Motor neuron (in vitro differentiated cells): ENCODE measurements at places on chromosomes 6 and 20.
A peak's percentile ranks its signal among the peaks of the same experiment; 100 is the strongest.

DNA sequence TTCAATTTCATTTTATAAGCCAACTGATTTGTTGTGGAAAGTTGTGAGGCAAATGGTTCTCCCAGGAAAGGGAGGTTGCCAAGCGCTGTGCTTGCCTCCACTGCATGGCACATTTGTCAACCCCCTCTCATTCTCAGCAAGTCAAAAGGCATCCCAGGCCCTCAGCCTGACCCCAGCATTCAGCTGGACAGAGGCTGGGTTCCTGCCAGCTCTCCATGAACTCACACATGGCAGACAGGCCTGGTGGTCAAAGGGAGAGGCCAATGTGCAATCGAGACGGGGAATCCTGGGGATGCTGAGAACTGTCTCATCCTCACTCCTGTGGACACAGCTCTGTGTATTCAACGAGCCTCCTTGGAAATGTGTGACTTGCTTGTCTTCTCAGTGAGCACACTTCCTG, 106.0 kb upstream of the CDH4 start:
- ATAC-seq, result no peak

DNA sequence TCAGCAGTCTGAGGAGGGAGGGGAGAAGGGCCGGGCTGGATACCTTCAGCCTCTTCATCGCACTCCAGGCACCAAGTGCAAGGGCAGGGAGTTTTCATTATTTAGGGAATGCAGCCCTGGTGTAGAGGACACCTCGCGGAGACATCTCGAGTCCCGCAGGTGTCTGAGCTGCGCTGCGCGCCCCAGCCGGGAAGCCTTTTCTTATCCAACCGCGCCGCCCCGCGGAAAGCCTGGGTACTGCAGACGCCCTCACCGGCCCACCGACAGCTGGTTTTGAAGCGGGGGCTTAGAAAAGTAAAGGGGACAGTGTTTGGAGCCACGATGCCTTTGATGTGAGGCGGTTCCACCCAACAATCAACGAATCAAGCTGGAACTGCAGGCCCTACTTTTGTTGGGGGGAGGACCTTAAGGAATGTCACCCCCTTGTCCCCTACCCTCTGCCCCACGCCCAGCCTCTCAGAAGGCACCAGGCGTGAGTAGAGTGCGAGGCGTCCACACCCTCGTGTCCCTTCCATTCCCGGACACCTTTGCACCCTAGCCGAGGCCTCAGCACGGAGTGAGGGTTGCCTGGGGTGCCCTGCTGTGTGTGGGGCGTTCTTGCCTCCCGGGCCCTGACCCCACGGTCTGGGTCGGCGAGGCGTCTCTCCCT, 8.6 kb downstream of the NKX2-2 start:
- ATAC-seq, result peak; percentile 58

GRCh38 chr6:110622912-110623578, 146.6 kb upstream of the SLC22A16 start:
- ATAC-seq, result no peak

DNA sequence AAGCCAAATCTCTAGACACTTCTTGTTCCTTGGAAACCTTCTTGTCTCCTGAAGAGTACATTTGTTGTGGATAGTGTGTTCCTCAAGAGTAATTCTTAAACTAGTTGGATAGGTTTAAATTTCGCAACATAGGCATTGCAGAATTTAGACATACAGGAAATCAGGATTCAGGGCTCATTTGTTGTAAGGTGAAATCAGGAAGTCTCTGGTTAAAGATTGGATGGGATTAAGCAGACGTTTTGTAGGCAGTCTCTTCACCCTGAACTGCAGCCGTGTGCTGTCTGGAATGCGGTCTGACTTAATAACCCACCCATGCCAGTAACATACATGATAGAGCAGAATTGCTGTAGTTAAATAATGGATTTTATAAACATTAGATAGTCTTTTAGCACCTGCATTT, 21.7 kb downstream of the HIVEP1 start:
- ATAC-seq, result no peak

DNA sequence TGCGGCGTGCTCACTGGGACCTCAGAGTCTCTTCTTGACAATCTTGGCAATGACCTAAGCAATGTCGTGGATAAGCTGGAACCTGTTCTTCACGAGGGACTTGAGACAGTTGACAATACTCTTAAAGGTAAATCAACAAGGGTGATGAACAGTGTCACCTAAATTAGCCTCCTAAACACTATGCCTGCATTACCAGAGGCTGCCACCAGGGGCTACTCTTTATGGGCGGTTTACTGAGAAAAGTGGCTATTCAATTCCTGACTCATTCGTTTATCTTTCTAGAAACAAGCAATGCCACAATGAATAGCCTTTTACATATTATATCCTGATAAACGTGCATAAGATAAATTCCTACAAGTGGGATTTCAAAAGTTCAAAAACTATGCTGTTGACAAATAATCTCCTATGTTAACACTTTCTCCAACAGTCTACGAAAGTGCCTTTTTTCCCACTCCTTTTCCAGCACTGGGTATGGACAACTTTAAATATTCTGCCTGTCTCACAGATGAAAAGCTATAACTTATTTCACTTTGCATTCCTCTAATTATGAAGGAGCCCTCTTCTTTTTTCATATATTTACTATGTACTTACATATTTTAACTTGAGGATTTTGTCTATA, 1.3 kb downstream of the BPIFA2 start:
- no peak for ATAC-seq

- no peak for ATAC-seq
These were observed 262.8 kb upstream of the MAP3K7 start for GRCh38 chr6:90849686-90850085.

DNA sequence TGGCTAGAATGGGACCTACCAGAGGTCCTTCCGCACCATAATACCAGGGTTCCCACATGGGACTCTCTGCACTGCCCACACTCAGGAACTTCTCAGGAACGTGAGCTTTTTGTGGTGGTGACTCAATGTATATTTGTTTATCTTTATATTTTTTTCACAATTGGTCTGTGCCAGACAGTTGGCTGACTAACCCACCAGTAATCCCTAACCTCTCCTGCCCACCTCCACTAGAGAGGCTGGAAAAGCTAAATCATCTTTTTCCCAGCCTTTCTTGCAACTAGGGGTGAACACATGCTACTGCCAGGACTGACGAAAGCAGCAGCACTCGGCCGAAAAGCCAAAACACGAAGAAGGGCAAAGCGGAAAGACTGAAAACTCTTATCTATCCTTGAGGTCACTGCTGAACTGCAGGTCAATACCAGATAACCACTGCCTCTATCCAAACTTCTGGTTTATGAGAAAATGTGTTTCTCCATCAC, 112.9 kb downstream of the TRERF1 start:
- no peak for ATAC-seq
